ENCODE measurements at places on chromosomes 6 and 20. TPM values are rescaled to one million over a fixed set of nuclear protein-coding genes. Genes with fewer than 3 reads are reported as not detected.

DNA sequence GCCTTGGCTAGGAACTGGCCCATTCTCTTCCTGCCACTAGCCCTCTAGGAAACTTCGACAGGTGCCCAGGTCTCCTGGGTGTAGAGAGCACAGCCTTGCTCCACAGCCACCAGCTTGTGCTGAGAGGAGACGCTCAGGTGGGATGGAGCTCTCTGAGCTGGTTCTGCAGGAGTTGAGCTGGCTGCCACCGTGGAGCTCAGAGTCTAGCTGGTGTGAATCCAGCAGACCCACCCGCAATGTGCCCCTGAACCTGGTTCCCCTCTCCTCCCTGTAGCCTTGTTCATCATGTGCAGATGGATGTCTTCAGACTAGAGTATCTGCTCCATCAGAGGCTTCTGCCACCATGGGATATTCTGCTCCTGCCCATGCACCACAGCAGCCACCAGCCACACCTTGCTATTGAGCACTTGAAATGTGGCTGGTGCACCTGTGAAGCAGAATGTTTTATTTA lies 222.5 kb downstream of the SYNDIG1 start:
- no peak for DNase-seq

- no peak for DNase-seq
These were observed 256.0 kb downstream of the CDKAL1 start for GRCh38 chr6:20790032-20790791.

DNA sequence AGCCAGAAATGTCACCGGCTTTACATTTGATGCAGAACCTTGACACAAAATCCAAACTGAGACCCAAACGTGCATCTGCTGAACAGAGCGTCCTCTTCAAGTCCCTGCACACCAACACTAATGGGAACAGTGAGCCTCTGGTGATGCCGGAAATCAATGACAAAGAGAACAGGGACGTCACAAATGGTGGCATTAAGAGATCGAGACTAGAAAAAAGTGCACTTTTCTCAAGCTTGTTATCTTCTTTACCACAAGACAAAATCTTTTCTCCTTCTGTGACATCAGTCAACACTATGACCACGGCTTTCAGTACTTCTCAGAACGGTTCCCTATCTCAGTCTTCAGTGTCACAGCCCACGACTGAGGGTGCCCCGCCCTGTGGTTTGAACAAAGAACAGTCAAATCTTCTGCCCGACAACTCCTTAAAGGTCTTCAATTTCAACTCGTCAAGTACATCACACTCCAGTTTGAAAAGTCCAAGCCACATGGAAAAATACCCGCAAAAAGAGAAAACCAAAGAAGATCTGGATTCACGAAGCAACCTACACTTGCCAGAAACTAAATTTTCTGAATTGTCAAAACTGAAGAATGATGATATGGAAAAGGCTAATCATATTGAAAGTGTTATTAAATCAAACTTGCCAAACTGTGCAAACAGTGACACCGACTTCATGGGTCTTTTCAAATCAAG lies 108.4 kb downstream of the RTN4IP1 start:
- no peak for DNase-seq

DNA sequence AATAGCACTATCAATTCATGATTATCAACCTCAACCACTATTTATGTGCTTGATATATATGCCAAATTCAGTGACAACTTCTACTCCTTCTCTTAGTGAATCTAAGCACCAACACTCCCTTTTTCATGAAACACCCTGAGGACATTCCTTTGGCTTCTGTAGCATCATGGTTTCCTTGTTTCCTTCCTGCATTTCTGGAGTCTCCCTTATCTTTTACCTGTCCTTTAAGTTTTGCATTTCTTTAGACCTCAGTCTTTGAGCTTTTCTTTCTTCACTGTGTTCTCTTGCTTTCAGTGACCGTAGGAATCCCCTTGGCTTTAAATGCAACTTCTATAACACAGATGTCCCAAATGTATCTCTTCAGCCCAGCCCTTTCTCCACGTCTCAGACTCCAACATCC lies 143.8 kb upstream of the MLIP start:
- DNase-seq: no peak

GRCh38 chr20:35598899-35599775 lies 16.5 kb upstream of the SPAG4 start:
- DNase-seq: no peak

The COL9A3 gene
- 0.55 TPM for total RNA-seq

The PRKN gene
- 26.4 TPM for total RNA-seq

The CST2 gene
- total RNA-seq: not detected

The TMEM244 gene
- not detected for total RNA-seq

The PXDC1 gene
- total RNA-seq: 39.5 TPM

The BCKDHB gene
- total RNA-seq: 39.7 TPM

All from heart right ventricle (tissue), 16 donors.